CD4-positive, alpha-beta T cell treated with Interleukin-10 for 1 hour (primary cell): ENCODE measurements at places on chromosomes 12 and 14.
A peak's percentile ranks its signal among the peaks of the same experiment; 100 is the strongest.

DNA sequence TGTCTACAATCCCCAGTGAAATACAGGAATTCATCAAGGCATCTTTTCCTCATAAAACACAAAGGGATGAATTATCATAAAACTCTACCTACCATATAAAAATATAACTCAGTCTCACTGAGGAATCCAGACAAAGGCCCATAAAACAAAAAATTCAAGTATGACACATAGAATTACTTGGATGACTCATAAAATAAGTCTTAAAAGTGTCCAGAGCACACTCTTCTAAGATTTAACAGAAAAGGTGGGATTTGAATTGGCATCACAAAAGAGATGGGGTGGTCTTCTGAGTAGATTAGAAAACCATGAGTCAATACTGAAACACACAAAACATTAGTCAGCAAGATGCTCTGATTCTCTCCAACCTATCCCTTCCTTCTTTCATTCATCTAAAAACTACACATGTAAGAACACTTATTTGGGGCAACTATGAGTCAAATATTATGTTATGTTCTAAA lies 202.7 kb upstream of the GARIN6 start:
- no peak for DNase-seq

GRCh38 chr12:124898200-124898922 lies 16.1 kb downstream of the UBC start:
- peak; percentile 71 for DNase-seq

DNA sequence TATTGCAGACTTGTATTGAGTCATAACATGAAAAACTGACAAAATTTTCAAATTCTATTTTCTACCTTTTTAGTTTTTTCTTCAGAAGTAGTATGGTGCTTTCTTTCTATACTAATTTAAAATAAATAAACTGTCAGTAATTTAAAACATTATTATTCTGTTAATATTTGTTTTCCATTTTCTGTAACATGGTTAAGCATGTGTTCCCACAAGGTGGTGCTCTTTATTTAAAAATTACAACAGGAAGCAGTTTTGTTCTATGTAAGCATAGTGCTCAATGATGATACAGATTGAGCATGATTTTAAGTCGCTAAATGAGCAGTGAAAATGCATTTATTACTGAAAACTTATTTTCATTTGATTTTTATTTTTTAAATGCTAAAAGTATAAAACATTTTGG lies 114.6 kb downstream of the PPFIA2 start:
- peak; percentile 41 for DNase-seq

DNA sequence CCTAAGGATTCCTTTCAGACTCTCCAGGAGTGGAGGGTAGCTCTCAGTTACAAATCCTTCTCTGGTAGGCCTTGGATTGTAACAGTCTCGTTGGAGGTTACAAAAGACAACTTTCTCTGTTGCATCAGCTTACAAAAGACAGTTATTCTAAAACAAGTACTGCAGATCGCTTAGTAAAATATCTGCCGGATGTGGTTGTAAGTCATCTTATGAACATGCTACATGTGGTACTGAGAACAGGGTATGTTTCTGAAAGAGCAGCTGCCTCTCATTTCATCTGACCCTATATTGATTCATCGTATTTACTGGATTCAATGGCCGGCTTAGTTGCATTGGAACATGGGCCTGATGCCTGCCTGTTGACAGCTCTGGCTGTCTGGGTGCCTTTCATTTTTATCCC lies 157.4 kb downstream of the PTCSC3 start:
- DNase-seq = no peak

- no peak for DNase-seq
Observed at GRCh38 chr14:59069163-59069854, 119.2 kb upstream of the DAAM1 start.

GRCh38 chr12:6539314-6539682 lies 5.0 kb downstream of the GAPDH start:
- no peak for DNase-seq

- DNase-seq = peak; percentile 53
Observed at GRCh38 chr12:12723149-12723680, 6.0 kb downstream of the CDKN1B start.

GRCh38 chr14:91867316-91867988 lies at the start of gene TC2N:
Gene TC2N, minus strand, starts transcription at chr14:91867536. Its CDS starts 53,767 bp downstream, at chr14:91813769.
- peak; percentile 77 for DNase-seq

DNA sequence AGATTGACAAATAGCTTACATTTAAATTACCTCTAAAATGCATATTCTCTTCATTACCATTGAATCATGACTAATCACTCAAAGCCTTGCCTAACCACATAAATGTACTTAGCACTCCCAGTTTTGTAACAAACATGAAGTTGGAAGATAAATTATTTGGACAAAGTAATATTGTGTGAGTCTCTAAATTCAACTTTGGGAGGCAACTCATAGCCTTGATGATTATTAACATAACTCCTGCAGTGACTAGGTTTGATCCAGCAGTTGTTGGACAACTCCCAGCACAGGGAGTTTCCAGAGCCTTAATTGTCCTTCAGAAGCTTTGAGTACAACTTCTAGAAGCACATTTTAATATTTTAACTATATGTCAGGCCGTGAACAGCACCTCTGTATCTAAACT lies 153.4 kb upstream of the PDZRN4 start:
- no peak for DNase-seq

GRCh38 chr14:105279642-105280361 lies 21.0 kb downstream of the BRF1 start:
- no peak for DNase-seq

GRCh38 chr14:59189091-59189785 lies 771 bp downstream of the DAAM1 start:
- DNase-seq = peak; percentile 41

- no peak for DNase-seq
Observed at GRCh38 chr14:104792101-104792884, 3.3 kb downstream of the AKT1 start.

GRCh38 chr14:22007363-22007762 lies 333.7 kb upstream of the OR4E1 start:
- no peak for DNase-seq

- no peak for DNase-seq
Observed at GRCh38 chr14:30227876-30228275, 300.2 kb upstream of the PRKD1 start.

DNA sequence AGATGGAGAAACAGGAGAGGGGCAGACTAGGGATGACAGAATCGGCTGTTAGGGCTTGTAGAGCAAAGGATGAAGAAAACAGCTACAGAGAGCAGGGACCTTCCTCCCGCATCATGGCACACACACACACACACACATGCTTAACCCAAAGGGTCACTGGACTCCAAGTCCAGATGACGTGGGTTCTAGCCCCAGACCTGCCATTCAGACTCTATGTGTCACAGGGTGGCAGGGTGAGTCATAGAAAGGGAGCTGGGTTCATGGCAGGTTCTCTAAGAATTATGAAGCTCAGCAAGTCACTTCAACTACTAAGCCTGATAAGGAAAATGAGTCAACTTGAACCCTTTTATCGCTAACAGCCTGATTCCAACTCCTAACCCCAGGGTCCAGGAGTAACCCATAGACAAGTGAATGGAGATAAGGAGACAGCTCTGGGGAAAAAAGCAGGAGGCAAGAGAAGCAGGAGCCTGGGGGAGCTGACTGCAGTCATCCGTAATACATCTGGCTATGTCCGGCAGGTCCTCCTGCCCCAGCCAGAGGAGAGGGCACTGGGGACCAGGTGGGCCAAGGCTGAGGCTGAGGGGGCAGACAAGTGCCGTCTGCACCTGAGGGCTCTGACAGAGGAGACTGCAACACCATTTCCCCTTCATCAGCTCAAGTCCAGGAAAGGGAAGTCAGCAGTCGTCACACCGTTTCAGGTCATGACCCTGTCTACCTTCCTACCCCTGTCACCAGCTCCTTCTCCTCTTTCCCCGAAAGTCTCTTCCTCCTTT lies 3.6 kb upstream of the TNFRSF1A start:
- DNase-seq = no peak

GRCh38 chr12:24997970-24998582 lies 49.2 kb upstream of the BCAT1 start:
- peak; percentile 5 for DNase-seq

GRCh38 chr14:55116246-55117030 lies 12.6 kb upstream of the LGALS3 start:
- no peak for DNase-seq

DNA sequence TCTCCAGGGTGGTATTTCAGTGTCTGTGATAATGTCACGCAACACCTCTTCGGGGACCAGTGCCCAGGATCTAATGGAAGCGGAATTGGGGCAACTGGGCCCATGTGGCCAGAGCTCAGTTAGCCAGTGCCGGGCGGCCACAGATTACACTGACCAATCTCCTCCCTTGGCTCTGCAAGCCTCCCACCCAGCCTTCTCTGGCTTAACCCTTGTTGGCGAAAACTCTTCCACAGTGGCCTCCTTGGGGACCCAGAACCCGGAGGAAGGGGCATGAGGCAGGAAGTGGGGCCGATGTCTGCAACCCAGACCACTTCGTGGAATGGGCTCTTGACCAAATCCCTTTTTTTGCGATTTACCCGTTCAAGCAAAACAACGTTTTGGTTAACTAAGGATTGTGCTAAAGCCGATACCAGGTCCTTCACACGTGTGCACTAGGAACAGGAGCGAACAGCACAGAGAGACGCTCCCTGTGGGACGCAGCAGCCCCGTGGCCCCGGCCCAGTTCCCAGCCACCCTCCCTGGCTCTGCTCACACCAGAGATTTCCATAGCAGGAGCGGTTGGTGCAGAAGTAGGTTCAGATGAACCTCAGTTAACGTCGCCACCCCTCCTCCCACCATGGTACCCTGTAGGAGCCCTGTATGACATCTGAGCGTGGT lies 38.2 kb downstream of the SLC8B1 start:
- DNase-seq = no peak

- DNase-seq = no peak
Observed at GRCh38 chr12:107352347-107353081, 259.2 kb upstream of the CRY1 start.

DNA sequence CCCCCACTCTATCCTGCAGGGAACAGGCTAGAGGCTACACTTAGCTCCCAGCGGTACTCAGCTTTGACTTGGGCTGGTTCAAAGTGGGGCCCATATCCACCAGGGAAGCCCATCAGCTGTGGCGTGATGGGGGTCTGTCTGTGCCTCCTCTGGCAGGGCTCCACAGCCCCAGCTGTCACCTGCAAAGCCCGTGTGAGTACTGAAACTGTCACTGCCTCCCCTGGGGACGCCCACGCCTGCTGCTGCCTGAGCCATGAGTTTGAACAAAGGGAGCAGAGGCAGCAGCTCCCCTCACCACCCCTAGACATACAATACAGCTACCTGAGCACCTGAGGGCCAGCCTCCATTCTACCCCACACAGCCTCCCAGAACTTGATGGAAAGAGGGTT lies 5.0 kb downstream of the REM2 start:
- DNase-seq = peak; percentile 29

DNA sequence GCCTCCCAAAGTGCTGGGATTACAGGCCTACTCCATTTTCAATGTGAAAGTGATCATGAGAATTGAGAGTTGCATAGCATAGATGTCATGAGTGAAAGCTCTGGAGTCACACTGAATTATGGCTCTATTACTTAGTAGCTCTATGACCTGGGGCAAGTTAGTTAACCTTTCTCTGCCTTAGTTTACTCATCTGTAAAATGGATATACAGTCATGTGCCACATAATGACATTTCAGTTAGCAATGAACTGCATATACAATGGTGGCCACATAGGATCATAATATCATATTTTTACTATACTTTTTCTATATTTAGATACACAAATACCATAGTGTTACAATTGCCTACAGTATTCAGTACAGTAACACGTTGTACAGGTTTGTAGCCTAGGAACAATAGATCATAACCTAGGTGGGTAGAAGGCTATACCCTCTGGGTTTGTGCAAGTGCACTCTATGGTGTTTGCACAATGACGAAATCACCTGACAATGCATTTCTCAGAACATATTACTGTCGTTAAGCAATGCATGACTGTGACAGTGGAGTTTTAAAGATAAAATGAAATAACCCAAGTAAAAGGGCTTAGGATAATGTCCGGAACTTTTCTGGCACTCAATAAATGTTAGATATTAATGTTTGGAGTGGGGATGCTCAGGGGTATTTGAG lies 53.1 kb downstream of the ZFYVE26 start:
- no peak for DNase-seq

DNA sequence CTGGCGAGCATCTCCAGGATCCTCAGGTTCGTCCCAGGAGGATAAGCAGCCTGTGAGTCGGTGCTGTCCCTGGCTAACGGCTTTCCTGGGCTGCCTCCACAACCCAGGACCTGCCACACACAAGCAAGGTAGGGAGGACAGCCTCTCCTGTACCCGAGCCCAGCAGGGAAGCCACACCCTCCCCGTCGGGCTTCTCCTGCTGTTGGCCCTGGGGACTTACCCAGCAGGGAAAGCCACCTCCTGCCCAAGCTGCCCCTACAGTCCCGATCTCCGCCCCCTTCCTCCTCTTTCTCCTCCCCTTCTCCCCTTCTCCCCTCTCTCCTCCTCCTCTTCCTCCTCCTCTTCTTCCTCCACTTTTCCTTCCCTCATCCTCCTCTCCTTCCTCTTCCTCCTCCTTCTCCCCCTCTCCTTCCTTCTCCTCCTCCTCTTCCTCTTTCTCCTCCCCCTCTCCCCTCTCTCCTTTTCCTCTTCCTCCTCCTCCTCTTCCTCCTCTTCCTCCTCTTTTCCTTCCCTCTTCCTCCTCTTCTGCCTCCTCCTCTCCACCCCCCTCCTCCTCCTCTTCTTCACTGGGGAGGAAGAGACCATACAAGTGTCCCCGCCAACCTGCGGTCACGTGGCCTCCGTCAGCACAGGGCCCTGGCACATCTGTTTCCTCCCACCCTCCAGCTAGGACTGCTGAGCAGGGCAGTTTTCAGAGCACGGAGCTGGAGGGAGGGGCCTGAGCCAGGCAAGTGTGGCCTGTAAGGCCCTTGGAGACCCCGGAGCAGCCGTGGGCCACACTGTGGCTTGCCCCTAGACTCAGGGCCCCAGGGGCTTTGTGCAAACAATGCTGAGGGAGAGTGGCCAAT lies 17.3 kb upstream of the RFLNA start:
- no peak for DNase-seq

- DNase-seq = no peak
Observed at GRCh38 chr14:37116933-37117849, 55.2 kb downstream of the SLC25A21 start.

DNA sequence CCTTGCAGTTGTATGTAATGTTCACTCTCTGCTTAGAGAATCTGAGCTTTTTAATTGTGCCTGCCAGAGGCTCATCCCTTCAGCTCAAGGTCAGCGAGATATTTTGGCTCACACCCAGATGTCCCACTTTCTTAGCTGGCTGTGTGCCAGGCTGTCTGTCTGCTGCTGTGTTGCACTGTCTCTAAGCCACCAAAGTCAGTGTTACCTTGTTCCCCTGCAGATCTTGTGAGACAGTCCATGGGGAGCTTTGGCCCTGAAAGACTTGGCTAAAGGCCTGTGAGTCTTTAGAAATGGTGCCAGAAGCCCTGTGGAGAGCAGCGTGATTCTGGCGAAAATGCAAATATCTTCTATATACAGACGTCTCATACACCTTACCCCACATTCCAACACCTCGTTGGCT lies 293.7 kb downstream of the TTC6 start:
- no peak for DNase-seq
